ENCODE measurements at places on chromosomes 7 and 10.

DNA sequence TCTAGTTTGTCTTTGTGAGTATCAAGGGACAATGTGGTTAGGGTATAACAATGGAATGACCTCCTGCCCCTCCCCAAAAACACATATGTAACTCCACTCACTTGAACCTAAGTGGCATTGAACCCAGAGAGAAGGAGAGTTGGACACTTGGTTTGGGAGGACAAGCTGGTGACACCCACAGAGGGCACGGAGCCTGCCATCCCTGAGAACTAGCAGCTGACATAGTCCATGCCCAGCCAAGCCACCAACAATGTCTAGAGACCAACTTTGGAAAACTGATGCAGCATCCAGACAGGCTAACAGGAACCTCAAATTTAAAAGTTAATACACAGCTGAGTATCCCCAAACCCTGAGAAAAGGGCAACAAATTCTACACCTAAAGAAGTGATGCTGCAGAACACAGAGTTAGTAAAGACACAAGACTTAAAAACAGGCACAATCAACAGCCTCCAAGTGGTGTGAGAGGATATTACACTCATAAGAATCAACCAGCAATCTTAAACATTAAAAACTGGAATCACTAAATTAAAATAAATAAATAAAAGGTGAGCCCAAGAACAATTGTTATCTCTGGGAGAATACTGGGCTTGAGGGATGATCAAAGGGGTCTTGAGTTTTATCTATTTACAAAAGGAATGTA, 27.2 kb downstream of the NUDCD3 start:
- DNase-seq = no peak

- no peak for DNase-seq
Observed at GRCh38 chr7:2002561-2003450, 229.9 kb downstream of the MAD1L1 start.

DNA sequence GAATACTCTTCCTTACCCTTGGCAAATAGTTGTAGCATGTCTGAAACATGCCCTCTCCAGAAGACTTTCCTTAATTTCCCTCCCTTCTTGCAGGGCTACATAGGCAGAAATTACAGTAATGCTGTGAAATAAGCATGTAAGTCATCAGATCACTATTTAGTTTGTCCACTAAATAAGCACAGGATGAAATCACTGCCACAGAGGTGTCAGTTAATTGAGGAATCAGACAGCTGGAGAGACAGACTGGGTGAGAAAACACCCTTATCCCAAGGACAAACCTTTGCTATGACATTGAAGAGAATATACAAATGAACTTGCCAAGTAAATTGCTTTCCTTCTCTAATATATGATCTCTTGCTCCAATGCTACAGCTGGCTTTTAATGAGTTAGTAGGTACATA, 129.3 kb downstream of the CHRM2 start:
- DNase-seq = no peak

DNA sequence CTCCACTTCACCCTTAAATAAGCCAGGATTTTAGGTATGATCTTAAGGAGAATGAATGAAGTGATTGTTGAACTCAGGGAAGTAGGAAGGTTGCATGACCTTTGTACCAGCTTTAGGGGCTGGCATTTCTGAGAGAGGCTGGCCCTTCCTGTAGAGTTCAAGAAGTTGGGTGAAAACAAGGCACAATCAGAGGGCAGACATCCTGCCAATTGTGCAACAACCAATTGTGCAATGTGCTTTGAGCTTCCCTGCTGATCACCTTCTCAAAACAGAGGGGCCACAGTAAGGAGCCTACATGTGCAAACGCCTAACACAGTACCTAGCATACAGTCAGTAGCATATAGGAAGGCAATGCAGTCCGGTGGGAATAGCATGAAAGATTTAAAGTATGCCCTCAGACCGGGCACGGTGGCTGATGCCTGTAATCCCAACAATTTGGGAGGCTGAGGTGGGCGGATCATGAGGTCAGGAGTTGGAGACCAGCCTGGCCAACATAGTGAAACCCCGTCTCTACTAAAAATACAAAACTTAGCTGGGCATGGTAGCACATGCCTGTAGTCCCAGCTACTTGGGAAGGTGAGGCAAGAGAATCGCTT, 5.4 kb downstream of the CPVL start:
- DNase-seq = no peak

DNA sequence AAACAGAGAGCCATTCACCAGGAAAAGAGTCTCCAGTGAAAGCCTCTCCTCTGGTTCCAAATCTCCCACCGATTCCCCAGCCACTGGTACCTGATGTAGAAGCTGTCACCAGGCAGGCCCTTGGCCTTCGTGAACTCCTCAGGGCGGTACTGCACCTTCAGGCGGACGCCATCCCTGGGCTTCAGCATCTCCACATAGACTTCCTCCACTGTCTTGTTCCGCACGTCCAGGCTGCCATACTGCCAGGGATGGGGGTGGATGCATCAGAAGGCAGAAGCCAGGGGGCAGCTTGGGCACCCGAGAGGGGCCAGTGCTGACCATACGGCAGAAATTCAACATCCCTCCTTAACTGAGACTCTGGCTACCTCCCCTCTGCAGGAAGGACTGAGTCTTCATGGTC, 118.8 kb downstream of the DLG5 start:
- no peak for DNase-seq

Data from D721Med (cell line).